ENCODE measurements at places on chromosomes 11 and 22.

DNA sequence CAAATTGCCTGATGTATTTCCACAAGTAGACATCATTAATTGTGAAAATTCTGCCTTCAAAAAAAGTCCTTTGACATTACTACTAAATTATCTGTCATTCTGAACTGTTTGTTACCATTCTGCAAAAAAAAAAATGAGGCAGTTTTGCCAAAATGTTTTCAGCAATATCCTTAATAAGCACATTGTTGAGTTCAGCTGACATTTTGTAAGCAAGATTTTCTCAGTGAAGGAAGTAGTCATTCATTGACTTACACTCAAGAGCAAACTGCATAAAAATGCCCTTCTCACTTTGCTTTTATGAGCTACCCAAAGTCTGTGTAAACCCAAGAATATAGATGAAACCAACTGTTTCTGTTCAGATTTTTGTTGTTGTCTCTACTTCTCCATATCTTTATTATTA is 125.9 kb downstream of the UVRAG start:
- no peak for DNase-seq

DNA sequence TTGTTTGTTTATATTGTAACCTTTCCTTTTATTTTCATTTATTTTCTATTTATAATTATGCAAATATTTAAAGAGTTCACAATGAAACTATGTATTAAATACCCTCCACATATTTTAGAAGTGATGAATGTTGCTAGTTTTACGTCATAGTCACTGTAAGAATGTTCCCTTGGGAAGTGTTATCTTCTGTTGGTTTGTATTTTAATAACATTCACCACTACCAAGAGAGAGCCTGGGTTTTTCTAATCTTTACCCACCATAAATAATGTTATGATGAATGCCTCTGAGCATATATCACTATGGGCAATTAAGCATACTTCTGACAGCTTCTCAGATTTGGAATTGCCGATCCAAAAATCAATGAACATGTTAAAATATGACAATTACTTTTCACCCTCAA is 80.7 kb downstream of the GGT1 start:
- DNase-seq = peak; percentile 45

GRCh38 chr22:43570531-43571165 is 158.8 kb downstream of the MPPED1 start:
- no peak for DNase-seq

- peak; percentile 71 for DNase-seq
These were observed 10.6 kb upstream of the CSNK1E start for GRCh38 chr22:38327805-38328204.

GRCh38 chr11:32420937-32421901 is 14.1 kb downstream of the WT1 start:
- peak; percentile 28 for DNase-seq

GRCh38 chr11:38791346-38791961 is 2193.4 kb upstream of the RAG2 start:
- peak; percentile 63 for DNase-seq

- no peak for DNase-seq
These were observed 26.2 kb upstream of the SHISAL1 start for GRCh38 chr22:44338906-44339305.
